Lung microvascular endothelial cell (primary cell): ENCODE measurements at places on chromosomes 6 and 20. TPM values are rescaled to one million over a fixed set of nuclear protein-coding genes. Genes with fewer than 3 reads are reported as not detected.

COL12A1 gene
- total RNA-seq: 0.60 and 1.1 TPM in 2 replicates

- DNase-seq: no peak
Observed at GRCh38 chr20:56730003-56730402, 100.9 kb downstream of the TFAP2C start.

- no peak for DNase-seq
Observed at GRCh38 chr6:125312478-125312877, 10.7 kb upstream of the HDDC2 start.

DNA sequence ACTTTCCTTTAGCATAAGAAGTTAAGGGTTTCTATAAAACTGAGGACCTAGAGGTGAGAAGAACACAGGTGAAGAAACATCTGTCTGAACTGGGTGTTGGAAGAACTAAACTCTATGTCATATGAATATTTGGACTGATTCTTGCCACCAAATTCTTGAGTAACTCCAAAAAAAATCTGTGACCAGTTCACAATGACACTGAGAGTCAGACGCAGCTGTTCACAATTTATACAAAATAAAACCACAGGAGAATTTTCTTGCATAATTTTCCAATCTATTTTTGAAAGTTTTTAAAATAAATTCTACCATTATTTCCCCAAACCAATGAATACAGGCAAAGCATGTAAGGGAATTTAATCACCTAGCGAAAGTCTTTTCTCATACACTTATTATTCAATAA, 148.1 kb upstream of the TCF21 start:
- DNase-seq: no peak

POM121L2 gene
- total RNA-seq: not detected in 2 replicates

HRH3 gene
- not detected in 2 replicates for total RNA-seq

- no peak for DNase-seq
Observed at GRCh38 chr6:139254196-139254595, 37.6 kb downstream of the TXLNB start.

ACTL10 gene
- total RNA-seq: 1.3 and 1.6 TPM in 2 replicates

DNA sequence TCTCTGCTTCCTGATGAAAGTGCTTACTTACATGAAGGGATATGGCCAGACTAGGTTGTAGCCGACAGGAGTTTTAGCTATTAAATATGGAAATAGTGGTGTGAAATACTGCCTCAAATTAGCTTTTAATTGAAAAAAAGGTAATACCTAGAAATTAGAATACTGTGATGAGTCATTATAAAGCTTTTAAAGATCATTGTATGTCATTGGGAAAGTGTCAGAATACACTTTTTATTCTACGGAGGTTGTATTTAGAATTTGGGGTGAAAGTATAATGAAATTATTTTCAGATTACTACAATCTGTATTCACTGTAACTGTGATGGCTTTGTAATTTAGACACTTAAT, 2.2 kb downstream of the LOC128125822 start:
- no peak for DNase-seq

GRCh38 chr6:99285881-99286280, 63.6 kb downstream of the FAXC start:
- DNase-seq: no peak

- DNase-seq: no peak
Observed at GRCh38 chr6:101539510-101540245, 146.2 kb downstream of the GRIK2 start.

- no peak for DNase-seq
Observed at GRCh38 chr20:31719644-31720485, 2.8 kb downstream of the BCL2L1 start.

PSORS1C2 gene
- total RNA-seq: not detected in 2 replicates

IMPG1 gene
- total RNA-seq: not detected in 2 replicates

DNA sequence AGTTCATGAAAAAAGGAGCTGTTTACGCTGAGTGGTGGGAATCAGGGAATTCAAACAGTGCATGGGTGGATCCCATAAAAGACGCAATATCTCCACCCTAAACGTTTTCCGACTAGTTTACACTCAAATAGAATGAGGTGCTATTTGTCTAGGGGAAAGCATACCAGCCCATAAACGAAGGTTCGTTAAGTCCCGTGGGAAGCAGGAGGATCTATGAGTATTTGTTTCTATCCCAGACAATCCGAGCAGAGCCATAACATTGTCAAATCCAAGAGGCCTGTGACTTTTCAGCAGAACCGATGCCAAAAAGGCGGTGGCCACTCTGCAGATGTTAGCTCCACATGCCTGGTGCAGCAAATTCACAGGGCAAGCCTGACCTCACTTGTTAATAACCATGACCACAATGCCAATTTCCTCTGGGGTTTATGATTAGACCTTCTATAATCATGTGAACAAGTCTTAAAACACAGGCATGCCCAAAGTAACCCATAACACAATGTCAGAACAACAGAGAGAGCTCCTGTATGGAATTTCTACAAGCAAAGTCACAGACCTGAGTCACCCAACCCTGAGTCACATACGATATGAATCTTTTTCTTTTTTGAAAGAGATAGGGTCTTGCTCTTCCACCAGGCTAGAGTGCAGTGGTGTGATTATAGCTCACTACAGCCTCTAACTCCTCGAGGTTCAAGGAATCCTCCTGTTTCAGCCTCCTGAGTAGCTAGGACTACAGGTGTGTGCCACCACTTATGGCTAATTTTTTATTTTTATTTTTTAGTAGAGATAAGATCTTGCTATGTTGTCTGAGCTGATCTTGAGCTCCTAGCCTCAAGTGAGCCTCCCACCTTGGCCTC, 123.3 kb downstream of the KIF13A start:
- peak; percentile 70 for DNase-seq

PPIL4 gene
- 18.1 and 21.8 TPM in 2 replicates for total RNA-seq
